ENCODE measurements at places on chromosomes 2 and 18.
A peak's percentile ranks its signal among the peaks of the same experiment; 100 is the strongest.

DNA sequence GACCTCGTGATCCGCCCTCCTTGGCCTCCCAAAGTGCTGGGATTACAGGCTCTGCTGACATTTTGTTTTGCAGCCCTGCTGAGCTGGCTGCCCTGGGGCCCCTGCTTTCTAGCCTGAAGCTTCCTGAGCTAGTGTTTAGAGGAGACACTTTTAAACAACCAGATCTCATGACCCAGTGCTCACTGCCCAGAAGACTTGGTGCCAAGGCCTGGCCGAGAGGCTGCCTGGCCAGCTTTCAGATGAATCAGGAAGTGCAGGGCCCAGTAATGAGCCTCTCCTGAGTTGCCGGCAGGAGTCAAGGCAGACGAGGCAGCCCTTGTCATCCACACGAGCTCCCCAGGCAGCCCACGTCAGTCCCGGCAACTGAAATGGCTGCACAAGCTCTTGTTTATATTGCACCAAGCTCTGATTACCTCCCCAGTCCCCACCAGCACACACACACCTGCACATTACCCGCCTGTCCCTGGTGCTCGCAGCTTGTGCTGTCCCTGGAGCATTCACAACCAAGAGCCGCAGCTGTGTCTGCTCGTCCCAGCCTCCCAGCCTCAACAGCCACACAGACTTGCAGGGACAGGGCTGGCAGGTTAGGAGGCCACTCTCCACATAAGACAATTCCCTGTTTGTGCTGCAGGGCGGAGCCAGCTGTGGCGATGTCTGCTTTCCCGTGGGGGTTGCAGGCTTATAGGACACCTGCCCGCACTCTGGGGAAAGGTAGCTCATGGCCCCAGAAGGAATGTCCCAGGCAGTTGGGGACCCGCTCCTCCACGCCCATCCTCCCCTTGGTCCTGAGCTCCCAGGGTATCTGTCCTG lies 331.2 kb upstream of the MYT1L start:
- no peak for DNase-seq

DNA sequence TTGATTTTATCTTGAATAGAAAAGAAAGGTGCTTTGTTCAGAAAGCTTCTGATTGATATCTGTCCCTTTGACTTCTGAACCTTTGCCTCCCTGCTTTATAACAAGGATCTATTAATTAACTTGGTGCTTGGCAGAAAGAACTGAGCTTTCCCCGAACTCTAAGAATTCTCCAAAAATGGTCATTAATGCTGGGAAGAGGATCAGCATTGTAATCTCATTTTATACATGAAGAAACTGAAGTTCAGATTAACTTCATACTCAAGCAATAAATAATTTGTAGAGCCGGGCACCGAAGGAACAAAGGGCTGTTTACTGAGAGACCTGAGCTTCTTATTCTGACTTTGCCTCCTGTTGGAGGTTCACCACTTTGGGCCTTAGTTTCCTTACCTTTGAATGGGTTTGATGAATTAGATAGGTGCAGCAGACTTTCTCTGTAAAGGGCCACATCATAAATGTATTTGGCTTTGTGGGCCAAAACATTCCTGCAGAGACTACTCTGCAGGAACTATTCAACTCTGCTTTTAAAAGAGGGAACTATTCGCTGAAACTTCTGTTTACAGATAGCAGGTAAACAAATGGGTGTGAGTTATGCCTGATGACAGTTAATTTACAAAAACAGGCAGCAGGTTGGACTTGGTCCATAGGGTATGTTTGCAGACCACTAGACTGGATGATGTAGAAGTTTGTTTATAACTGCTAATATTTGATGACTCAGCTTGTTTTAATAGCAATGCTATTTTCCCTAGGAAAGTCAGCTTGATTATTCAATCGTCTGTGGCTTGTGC lies 272.9 kb downstream of the TGIF1 start:
- DNase-seq, result no peak

DNA sequence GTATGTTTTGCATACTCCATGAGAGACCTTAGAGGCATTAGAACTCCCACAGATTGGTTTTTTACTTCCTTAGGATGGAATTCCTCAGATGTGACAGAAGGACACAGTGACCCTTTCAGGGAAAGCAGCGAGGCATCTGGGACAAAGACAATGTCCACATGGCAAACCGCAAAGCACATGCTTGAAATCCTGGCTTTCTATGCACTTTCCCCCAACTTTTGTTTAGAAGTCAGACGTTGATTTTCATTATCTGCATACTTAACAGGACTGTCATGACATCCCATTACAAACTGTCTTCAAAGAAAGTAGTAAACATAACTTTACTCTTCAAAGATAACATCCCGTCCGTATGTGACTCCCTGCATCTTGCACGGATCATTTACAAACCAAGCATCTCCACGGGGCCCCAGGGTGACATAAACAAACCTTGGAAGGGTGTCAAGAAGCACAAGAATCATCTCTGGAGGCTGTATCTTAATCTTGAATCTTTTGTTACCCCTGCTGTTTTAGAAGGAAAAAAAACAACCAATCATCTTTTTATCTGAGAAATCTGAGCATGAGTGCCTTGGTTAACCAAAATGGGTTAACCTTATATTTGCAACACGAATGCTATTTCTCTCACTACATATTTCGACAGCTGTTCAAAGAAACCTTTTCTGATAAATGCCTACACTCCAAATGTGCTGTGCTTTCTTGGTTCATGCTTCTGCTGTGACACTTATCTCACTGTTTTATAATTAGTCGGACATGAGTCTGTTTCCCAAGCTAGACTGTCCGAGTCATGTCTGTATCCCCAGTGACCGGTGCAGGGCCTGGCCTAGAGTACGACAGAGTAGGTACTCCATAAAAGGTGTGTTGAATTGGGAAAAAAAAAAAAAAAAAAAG lies 90.8 kb downstream of the CCBE1 start:
- peak; percentile 92 for DNase-seq

- DNase-seq, result no peak
These were observed 923 bp downstream of the FIGLA start for GRCh38 chr2:70789304-70790135.

- no peak for DNase-seq
These were observed 47.3 kb downstream of the CFAP221 start for GRCh38 chr2:119591523-119591922.

- DNase-seq, result no peak
These were observed 251.3 kb downstream of the ANAPC1 start for GRCh38 chr2:111632661-111633060.

GRCh38 chr2:142557391-142557790 lies 320.1 kb upstream of the KYNU start:
- no peak for DNase-seq

DNA sequence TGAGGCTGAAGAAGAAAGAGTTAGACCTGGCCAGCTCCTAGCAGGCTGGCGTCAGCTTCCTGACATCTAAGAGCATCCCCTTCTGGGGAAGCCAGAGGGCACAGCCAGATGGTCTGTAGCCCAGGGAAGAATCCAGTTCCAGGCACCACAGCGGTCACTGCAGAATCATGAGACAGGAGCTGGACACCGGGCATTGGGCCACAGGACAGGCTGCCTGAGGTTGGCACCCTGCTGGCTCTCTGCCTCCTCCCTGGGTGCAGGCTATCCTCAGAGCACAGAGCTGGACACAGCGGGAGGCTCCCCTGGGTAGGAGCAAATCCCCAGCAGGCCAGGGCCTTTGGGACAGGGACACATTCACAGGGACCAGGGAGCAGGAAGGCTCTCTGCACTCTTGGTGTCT lies 19.8 kb upstream of the ATOH8 start:
- DNase-seq, result no peak

DNA sequence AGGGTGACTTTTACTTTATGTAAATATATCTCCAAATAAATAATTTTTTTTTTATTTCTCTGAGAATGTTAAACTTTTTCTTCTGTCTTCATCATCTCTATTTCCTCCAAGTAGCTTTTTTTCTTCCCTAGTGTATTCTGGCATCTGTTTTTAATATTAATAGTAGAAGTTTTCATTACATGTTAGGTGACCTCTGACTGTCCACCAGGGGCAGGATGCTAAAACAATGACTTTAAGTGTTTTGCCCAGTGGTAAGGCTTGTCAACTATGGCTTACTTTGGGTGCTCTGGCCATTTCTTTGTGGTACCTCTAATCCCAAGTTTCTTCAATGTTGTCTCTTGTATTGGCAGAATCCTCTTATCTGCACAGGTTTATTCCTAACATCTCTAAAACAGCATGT lies 127.1 kb downstream of the SRBD1 start:
- DNase-seq, result no peak

GRCh38 chr2:3073704-3074103 lies 303.9 kb downstream of the EIPR1 start:
- DNase-seq, result no peak
